ENCODE measurements at places on chromosomes 13 and 19.

GRCh38 chr19:7159105-7159933, 89.8 kb downstream of the ZNF557 start:
- no peak for DNase-seq

- peak; percentile 89 for DNase-seq
Measured at GRCh38 chr19:4911786-4912672, 2.7 kb downstream of the UHRF1 start.

GRCh38 chr19:55301459-55302317, 17.9 kb downstream of the BRSK1 start:
- peak; percentile 95 for DNase-seq

GRCh38 chr19:4456843-4457653, 546 bp downstream of the UBXN6 start:
- peak; percentile 90 for DNase-seq

DNA sequence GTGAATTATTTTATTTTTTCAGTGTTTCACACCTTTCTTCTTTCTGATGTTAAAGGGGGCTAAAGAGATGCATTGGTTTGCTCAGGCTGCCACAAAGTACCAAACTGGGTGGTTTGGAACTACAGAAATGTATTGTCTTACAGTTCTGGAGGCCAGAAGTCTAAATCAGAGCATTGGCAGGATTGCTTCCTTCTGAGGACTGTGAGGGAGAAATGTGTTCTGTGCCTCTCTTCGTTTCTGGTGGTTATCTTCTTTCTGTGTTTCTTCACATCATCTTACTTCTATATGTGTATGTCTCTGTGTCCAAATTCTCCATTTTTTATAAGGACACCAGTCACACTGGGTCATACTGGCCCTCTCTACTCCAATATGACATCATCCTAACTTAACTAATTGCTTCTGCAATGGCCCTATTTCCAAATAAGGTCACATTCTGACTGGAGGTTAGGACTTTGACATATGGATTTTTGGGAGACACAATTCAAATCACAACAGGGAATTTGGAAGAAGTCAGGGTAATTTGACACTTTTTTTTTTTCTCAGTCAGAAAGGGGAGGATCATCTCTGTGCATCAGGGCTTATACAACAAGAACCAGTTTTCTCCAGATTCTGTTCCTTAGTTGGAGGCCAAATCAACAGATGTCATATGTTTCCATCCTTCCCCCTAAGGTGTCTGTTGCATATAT, 188.2 kb downstream of the KCNRG start:
- DNase-seq, result peak; percentile 10
